ENCODE measurements at places on chromosomes 13 and 19.

DNA sequence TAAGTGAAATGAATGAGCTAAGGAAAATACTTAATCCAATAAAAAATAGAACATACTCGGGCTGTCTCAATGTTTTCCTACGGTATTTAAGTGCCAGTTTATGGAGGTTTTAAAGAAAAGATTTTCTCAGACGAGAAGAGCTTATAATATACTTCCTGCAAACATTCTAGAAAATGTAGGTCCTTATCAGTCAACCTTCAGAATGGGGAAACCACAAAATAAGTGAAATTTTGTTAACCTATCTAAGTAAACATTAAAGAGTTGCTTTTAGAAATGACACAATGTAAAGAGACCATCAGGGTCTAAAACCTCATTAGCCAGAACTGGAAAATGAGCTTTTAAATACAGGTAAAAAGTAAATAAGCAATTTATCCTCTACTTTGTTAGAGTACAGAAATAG, 12.1 kb downstream of the MIR17HG start:
- DNase-seq, result no peak

- no peak for DNase-seq
Observed at GRCh38 chr13:20713751-20714150, 10.3 kb downstream of the IL17D start.

DNA sequence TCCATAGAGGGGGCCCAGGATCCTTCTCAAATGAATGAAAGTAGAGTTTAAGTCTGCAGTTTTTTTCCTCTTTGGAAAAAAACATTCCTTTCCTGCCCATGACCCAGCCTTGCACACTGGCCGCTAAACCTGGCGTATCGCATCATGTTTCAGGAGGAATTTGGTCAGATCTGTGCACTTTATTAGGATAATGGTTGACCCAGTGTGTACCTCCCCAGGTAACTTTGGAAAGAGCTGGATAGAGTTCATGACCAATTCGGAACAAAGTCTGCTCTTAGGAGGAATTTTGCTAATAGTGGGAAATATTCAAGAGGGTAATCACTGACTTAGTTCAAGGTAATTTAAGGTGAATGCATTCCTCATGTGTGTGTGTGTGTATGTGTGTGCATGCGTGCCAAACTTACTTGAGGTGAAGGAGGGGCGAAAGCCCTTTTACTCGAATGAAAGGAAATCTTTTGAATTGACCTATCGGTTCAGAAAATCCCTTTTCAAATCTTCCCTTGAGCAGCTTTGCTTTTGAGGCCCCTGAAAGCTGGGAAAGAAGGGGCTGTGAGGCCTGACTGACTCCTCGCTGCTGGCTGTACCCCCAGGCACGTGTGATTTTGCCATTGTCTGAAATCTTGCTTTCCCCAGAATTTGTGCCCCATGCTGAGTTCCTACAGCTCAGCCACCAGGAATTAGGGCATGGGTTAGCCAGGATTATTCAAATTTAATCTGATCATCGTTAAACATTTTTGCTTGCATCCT, 46.3 kb downstream of the SIPA1L3 start:
- DNase-seq, result no peak

- DNase-seq, result no peak
Observed at GRCh38 chr13:77494226-77494625, 41.3 kb upstream of the SCEL start.

GRCh38 chr13:91516799-91517198, 118.4 kb downstream of the GPC5 start:
- no peak for DNase-seq

DNA sequence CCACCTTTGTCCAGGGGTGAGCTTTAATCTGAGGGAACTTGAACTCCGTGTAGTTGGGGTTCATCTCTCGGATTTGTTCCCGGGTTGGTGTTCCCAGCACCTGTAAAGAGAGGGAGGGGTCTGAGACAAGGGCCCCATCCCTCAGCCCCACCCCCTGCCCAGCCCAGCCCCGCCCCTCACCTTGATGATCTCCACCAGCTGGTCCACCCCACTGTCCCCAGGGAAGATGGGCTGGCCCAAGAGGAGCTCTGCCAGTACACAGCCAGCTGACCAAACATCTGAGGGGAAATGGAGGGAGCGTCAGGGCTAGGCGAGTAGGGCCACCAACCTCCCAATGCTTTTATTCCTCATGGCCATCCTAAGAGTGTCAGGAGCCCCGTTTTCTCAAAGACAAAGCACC, 9.3 kb downstream of the GSK3A start:
- no peak for DNase-seq

DNA sequence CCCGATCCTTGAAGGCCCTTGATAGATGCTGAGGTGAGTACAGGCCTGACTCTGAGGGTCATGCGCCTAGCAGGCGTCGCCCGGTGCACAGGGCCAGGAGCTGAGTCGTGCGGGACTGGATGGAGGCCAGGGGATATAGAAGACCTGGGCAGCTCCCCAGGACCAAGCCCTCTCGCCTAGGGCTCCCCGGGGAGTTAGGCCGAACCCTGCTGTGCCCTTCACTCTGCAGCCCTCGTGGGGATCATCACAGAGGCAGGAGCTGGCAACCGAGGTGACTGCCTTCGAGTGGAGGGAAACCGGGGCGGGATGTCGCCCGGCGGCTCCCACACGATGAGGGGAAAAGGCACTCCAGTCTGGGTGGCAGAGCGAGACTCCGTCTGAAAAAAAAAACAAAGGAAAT, 11.7 kb downstream of the CSNK1G2 start:
- DNase-seq, result no peak

DNA sequence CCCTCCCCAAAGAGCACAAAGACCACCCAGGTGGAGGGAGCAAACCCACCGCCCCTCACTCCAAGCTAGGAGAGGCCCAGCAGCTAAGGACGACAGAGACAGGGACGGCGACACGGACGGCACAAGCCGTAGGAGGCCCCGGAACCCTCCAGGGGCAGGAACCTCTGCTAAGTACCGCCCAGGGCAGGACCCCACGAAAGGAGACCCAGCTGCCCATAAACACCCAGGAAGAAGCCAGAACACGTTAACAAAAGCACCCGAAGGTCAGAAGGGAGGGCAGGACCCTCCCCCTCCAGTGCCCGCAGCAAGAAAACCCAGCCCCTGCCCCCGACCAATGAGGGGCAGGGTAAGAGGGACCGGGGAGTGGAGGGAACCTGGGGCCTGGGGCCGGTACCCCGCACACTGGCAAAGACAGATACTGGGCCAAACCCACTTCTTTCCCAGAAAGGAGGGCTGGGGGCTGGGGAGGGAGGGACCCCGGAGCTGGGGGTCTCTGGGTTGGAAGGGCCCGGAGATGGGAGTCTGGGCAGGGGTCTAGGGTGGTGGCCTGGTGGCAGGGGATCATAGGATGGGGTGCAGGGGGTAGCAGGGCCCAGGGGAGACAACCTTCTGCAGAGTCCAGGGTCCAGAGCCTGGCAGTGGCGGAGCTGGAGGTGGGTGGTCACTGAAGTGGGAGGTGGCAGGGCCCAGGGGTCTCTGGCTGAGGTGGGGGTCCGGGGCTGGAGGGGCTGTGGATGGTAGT, 2.4 kb downstream of the BTBD2 start:
- no peak for DNase-seq

DNA sequence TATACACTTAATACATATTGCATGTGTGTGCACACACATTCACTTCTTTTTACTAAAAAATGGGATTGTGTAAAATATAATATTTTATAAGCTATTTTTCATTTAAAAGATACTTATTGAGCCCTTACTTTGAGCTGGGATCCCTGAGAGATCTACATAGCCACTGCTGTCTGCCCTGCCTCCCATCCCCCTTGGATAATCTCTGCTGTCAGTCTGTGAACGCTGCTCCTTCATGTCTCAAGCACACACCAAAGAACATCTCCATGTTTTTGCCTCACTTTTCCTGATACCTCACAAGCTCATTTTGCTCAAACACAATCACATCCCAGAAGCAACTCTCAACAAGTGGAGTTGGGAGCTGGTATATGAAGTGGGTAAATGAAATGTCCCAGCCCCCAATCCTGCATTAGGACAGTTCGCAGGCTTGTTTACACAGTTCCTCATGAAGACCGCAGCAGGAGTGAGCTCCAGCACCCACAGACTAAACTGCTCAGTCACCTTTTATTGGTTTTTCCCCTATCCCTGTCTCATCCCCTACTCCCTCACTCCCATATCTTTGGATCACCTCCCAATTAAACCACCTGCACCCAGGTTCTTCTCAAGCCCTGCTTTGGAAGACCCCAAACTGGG, 108.3 kb upstream of the FRY start:
- no peak for DNase-seq

DNA sequence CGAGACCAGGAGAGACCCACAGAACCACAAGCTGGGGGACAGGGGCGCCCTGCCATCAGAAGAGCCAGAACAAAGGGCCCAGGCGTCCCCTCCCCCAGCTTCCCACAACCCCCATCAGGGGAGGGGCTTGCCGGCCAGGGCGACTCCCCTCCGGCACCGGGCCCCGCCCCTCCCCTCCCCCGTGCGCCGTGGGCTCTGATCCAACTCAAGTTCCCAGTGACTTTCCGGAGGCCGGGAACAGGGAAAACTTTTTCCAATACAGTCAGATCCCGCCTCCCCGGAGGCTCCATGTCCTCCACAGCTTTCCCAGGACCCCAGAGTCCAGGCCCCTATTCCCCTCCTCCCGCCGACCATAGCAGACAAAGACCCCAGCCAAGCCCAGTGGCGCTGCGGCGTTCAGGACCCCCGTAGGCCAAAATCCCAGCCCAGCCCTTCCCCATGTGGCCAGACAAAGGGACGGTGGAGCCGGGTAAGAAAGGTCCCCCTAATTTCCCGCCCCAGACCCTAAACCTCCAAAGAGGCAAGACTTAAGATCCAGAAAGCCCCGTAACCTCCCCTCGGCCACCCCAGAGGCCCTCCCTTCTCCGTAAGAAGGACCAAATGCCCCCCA, 673 bp downstream of the TEAD2 start:
- DNase-seq, result no peak

- no peak for DNase-seq
Observed at GRCh38 chr13:95235974-95236373, 65.3 kb downstream of the ABCC4 start.

DNA sequence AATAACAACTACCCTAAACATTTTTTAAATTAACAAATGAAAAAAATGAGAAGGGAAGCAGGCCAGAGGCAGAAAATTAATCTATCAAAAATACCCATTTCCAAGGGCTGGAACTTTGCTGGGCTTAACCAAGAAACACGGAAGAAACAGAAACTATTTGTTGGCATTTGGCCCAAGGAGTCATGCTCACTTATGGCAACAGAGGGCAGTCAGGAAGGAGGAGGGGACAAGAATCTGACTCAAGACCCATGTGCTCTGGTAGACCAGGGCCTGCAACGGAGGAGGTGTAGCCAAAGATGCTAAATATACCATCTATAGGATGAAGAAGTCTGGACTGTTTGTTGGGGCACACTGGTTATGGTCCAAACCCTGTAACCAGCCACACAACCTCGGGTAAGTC, 496.7 kb downstream of the COG6 start:
- DNase-seq, result no peak

- no peak for DNase-seq
Observed at GRCh38 chr19:2814426-2814825, 5.2 kb upstream of the ZNF554 start.

- DNase-seq, result no peak
Observed at GRCh38 chr13:21625366-21625765, 21.4 kb upstream of the MICU2 start.

GRCh38 chr13:101238555-101238954, 177.8 kb downstream of the NALCN start:
- DNase-seq, result no peak

- DNase-seq, result no peak
Observed at GRCh38 chr13:97111756-97112155, 110.4 kb upstream of the MBNL2 start.

- no peak for DNase-seq
Observed at GRCh38 chr13:41344358-41344757, 33.3 kb downstream of the NAA16 start.

GRCh38 chr13:82010780-82011179, 1669.9 kb upstream of the SPRY2 start:
- DNase-seq, result no peak

DNA sequence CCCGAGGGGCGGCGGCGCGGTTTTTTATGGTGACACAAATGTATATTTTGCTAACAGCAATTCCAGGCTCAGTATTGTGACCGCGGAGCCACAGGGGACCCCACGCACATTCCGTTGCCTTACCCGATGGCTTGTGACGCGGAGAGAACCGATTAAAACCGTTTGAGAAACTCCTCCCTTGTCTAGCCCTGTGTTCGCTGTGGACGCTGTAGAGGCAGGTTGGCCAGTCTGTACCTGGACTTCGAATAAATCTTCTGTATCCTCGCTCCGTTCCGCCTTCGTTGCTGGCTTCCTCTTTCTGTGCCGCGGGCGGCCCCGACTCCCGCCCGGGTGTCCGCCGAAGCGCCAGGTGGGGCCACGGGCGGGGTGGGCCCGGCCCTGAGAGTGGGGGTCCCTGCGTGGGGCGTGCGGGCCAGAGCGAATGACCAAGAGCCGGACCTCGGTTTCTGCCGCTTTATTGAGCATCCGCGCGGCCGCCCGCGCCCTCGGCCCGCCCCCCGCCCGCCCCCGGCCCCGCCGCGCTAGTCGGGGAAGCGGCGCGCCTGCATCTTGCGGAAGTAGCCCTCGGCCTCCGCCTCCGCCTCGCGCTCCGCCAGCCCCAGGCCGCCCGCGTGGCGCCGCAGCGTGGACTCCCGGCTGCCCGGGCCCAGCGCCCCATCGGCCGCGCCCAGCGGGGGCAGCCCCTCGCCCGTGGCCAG, 9.6 kb downstream of the PLPPR3 start:
- no peak for DNase-seq

DNA sequence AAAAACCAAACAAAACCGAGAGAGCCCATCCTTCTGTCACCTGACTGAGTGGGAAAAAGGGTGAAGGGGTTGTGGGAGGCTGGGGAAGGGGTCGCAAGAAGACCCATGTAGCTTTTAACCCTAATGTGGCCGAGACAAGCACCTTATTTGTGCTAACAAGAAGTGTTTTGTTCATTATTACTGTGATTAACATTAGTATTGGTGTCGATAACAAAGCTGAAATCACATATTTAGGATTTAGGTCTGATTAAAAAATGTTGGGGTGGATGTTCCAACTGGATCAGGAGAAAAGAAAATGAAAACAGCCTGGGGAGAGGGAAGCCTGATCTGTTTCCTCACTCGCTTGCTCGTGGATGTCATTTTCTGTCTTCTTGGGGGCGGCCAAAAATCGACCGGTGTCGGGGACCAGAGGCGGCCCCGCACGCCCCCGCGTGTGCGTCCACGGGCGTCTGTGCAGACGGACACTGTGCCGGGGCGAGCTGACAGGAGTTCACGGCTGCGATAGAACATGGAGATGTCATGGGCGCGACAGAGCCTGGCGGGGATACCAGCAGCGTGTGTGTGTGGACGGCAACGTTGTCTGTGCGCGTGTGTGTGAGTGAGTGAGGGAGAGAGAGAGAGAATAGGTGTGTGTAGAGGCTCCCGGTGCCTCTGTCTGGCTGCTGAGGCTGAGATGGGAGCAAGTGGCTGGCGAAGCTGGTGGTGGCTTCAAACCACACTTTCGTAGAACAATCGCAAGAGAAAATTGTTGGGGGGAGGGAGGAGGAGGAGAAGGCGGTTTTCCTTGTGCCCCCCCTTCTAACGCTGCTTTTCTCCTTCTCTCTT, 29.1 kb downstream of the NFIX start:
- DNase-seq, result no peak

GRCh38 chr19:30679153-30679702, 307.0 kb downstream of the ZNF536 start:
- no peak for DNase-seq
